ENCODE measurements at places on chromosomes 5 and 9.
A peak's percentile ranks its signal among the peaks of the same experiment; 100 is the strongest.

DNA sequence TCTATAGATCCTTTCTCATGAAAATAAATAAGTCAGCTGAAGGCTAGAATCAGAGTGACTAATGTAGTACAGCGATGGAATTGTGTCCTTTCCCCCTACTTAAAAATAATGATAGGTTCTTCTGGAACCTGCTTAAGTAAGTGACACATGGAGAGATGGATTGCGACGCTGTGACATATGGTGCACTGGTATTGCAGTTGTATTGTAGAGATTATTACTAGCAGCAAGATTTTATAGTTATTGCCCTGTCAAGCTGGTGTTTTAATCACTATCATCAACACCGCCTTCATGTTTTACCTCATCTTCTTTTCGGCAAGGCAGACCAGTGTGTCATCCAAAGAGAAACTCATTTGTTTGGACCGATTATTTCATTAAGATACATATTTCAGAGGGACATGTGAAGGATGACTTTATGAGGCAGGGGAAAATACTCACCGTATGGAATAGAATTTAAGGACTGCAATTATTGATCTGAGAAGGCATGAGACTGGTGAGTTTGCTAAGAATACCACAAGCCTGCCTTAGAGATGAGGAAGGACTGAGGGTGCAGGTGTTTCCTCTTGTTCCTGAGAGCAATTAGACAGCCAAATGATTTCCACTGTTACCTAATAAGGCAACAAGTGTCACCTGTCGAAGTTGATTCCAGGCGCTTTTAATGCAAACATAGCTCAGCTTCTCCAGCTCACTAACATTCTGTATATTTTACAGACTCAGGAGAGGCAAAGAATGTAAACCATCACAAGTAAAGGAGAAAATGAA lies 1855.5 kb downstream of the MAT2B start:
- no peak for DNase-seq

DNA sequence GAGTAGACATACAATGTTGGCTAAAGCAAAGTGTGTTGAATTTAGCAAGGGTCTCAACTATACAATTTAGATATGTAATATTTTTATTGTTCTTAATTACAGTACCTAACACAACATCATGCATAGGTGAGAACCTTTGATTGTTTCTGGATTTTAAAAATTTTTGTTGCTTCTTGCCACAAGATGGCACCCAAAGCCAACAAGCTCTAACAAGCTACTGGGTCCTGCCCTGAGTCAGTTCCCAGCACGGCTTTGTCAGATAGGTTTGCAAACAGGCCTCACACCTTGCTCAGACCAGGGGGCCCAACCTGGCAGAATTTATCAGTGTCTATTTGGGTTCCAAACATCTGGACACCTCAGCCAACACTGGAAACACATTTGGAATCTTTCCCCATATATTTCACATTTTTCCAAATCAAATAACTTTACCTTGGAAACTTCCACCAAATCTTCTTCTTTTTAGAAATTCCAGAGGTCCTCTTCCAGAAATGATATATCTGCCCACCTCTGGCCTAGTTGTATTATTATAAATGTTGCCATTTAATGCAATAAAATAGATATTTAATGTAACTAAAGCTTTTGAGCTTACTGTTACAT lies 49.5 kb upstream of the EGFLAM start:
- DNase-seq = no peak

- DNase-seq = no peak
Observed at GRCh38 chr5:143833177-143833576, 21.2 kb downstream of the HMHB1 start.

- DNase-seq = no peak
Observed at GRCh38 chr5:11595045-11595444, 309.2 kb downstream of the CTNND2 start.

DNA sequence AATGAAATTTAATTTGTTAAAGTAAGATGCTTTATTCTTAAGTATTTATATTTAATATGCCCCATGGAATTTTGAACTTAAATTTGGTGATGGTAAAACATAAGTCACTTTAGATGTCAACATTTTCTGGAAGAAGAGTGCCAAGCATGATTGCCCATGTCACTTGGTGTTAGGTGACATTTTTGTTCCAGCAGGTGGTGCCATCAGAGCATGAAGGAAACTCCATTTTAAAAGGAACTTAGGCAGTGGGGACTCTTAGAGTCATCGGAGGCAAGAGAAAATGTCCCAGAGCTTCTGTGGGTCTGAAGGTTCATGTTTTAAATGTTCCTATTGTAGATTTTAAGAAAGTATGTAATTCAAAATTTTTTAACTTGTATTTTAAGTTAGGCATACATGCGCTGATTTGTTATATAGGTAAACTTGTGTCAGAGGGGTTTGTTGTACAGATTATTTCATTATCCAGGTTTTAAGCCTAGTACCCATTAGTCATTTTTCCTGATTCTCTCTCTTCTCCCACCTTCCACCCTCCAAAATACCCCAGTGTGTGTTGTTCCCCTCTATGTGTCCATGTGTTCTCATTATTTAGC lies 789.3 kb downstream of the SEMA5A start:
- peak; percentile 13 for DNase-seq

DNA sequence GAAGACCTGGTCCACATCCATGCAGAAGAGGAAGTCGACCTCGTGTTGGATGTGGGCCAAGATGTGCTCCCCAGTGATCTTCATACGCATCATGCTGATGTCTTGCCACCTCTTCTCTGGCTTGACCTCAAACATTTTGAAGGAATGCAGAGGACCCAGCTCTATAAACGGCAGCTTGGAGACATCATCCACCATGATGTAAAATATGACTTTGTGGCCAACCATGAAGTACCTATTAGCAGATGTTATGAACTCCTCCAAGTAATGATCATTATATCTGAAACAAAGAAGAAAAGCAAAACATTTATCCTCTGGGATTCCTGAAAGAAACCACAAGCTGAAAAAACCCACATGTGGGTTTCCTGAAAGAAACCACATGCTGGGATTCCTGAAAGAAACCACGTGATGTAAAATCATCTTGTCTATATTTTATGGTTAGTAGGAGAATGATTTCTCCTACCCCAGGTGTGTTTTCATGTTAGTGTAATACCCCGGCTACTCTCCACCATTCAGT lies 52.3 kb downstream of the GGTA1 start:
- no peak for DNase-seq

DNA sequence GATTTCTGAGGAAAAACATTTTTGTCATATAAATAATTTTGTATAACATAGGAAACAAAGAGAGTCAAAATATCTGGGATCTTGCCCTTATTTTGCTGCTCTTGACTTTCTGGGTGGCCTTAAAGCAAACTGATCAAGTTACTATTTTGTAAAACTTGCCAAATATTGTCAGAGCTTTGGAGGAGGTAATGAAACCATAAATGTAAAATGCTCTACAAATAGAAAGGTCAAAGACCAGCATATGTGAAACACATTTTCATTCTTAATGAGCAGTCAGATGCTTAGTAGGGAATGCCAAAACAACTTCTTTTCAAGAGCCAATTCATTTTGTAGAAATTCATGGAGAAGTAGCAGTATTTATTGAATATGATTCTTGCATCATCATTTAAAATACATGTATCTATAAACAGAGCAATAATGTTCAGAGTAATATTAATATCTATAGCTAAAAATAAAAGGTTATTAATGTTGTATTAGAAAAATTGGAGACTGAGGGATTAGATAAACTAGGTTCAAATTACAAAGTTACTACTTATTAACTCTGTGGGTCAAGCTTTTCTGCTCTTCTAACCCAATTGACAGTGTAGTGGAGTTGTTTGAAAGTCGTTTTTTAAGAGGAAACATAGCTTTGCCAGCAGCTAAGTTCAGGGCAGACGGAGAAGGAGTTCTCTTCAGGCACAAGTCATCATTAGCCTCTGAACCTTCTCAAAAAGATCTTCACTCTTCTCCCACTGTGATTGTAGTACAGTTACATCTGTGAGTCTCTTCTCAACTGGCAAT lies 2053.1 kb downstream of the EFNA5 start:
- no peak for DNase-seq

DNA sequence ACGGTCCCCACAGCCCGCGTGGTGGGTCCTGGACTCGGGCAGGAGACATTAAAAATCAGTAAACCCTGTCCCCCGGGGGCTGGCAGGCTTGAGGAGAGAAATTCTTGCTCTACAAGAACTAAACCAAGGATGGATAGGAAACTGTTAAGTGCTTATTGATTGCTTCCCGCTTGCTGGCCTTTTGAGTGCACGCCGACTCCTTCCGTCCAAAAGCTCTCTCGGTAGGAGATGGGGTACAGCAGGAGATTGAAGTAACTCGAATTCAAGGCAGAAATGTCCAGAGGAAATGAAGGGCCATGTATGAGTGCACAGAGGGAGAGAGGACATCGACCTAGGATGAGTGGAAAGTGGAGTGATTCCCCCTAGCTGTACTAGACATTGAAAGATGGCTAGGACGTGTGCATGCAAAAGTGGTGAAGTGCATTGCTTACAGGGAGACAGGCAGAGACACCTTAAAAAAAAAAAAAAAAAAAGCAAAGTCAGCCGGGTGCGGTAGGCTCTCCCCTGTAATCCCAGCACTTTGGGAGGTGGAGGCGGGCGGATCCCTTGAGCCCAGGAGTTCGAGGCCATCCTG lies 923 bp downstream of the RECK start:
- DNase-seq = no peak

DNA sequence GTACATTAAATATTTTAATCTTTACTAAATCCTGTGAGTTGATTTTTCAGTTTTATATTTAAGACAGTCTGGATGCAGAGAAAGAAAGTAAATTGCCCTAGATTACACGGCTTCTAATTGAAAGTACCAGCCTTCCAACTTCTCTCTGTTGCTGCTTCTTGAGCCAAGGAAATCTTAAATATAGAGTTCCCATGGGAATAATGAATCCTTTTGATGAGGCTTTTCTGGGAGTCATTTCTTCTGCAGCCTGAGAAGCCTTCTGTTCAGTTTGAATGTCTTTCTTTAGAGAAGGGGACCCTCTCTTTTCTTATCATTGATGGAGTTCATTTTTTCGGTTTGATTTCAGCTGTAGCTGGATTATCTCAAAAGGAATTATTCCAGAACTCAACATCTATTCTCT lies 317.3 kb upstream of the PTPRD start:
- DNase-seq = no peak

- DNase-seq = no peak
Observed at GRCh38 chr9:77765781-77766259, 117.7 kb upstream of the GNA14 start.

GRCh38 chr5:133450286-133450685 lies 162.1 kb downstream of the FSTL4 start:
- no peak for DNase-seq

DNA sequence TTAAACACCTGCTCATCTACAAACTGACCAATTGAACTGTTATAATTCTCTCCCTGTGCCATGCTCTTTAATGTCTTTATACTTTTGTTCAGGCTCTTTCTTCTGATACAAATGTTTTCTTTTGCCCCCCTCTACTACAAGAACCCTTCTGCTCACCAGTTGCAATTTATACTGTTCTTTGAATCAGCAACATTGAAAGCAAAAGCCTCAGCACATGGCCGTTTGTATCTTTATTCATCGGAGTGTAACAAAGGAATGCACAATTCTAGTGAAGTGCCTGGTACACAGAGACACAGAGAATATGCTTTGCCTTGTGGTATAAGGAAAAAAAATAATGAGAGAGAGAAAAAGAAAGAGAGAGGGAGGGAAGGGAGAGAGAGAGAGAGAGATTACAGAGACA lies 547.1 kb downstream of the CDH12 start:
- no peak for DNase-seq

- peak; percentile 5 for DNase-seq
Observed at GRCh38 chr5:141272906-141273305, 27.7 kb downstream of the PCDHB15 start.

- no peak for DNase-seq
Observed at GRCh38 chr5:73297430-73297829, 124.4 kb downstream of the TMEM174 start.

DNA sequence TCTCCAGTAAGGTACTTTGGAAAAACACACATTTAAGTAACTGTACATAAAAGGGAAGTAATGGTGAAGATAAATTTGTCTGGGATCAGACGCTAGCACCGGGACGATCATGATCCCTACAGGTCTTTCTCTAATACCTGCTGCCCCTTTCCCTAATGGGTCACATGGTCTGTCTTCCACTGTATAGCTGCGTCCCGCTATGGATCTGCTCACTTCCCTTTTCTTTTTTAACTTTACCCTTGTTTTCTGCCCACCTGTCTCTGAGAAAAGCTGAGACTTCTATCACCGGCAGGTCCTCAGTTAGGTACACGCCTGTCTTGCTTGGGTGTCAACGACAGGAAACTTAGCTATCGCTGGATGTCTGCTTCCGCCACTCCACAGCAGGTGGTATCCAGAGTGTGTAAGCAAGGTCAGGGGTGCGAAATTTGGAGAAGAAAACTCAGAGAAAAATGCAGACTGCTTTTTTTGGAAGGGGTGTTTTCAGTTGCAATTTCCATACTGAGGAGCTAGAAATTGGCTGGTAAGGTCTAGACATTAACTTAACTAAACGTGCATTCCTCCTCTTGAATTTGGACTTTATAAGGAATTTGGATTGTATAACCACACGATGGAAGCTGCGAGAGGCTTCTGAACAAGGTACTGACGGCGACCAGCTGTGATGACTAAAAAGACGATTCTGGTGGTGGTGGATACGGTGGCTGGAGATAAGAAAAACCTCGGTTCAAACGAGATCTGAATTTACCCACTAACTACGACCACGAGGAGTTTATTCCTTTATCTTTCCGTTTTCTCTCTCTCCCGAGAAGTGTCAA lies 1.1 kb upstream of the ICE1 start:
- no peak for DNase-seq

DNA sequence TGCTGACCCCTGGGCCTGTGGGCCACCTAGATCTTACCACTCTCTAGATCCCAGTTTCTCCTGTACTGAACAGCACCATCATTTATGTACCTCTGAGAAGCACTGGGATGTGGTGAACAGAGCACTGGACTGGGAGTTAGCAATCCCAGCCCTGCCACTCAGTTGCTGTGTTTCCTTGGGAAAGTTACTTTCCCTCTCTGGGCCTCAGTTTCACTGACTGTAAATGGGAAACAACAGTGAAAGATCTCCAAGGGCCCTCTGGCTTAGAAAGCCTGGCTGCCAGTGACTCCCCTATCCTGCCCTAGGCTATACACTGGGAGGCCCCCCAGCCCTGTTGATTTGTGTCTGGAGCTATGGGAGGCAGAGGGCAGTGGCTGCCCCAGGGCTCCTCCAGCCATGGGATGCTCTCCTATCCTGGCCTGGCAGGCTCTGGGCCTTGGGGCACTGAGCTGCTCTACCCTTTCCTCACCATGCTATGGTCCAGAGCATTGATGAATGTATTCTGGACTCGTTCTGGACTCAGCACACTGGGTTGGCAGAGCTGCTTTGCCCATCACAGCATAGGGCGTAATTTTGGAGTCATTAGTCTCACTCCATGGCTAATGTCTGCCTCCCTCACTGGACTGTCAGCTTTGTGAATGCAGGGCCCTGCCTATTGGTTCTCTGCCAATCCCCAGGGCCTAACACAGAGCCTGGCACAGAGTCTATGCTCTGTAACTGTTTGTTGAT lies 99.3 kb downstream of the RGS3 start:
- no peak for DNase-seq

All from iPS DF 6.9 (cell line).